ENCODE measurements at places on chromosomes 2 and 18. TPM values are rescaled to one million over a fixed set of nuclear protein-coding genes. Genes with fewer than 3 reads are reported as not detected.

KCMF1 gene
- 108 TPM for total RNA-seq

FBXO36 gene
- 0.37 TPM for total RNA-seq

PLEKHH2 gene
- 2.1 TPM for total RNA-seq

REG1B gene
- not detected for total RNA-seq

SIX3 gene
- total RNA-seq, result not detected

ELOA2 gene
- total RNA-seq, result not detected

EML6 gene
- 1.0 TPM for total RNA-seq
